ENCODE measurements at places on chromosomes 11 and 22. TPM values are rescaled to one million over a fixed set of nuclear protein-coding genes. Genes with fewer than 3 reads are reported as not detected.

DNA sequence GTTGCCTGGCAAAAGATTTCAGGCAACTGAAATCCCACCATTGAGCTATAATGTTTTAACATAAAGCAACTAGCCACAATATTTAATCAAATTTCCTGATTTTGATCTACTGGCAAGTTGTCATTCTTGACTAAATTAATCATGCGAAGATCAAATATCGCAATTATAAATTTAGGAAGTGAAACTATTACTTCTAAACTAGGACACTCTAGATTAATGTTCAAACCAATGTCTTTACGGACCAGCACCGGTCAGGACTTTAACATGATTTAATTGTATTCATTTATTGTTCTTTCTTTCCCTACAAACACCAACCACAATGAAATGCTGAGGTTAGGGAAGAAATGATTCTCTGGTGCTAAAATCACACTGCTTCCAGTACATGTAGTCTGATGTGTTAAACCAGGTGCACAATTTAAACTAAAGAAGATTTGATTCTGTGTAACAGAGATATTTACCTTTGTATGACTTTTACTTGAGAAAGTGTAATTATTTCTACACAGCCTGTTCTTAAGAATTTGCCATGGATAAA, 14.9 kb downstream of the GAS2 start:
- DNase-seq, result no peak

The FXYD6 gene
- 58.8 TPM for total RNA-seq

DNA sequence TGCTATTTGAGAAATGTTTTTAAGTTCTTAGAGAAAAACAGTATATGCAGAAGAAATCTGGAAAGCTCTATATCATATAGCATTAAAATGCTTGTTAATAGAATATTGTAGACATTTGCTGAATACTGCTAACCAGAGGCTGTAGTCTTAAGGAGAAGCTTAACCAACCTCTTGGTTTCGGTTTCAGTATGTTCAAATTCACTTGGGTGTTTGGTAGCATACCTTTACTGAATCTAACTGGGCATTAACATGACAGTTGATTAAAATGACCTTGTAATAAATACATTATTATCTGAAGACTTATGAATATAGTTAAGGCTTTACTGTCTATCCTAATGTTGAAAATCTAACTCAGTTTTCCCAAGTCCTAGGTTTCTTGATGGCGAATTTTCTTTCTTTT, 5.4 kb downstream of the PCF11 start:
- no peak for DNase-seq

The CBX7 gene
- total RNA-seq, result 22.0 TPM

DNA sequence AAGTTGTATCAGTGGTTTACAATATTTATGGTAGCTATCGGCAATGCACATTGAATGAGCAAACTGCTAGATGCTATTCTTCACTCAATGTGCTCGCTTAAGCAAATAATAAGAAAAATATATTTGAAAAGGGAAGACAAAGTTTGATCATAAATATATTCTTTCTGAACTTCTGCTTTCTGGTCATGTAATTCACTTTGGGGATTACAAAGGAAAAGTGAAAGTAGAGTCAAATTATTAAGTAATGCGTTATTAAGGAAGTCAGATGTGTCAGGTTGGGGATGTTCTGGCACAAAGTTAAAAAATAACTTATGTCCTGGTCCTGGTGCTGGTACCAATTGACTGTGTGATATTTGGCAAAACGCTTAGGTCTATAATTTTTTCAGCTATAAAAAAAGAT, 98.0 kb upstream of the TRIM77 start:
- no peak for DNase-seq

- no peak for DNase-seq
These were observed 5.2 kb downstream of the SELENOO start for GRCh38 chr22:50205781-50206569.

- DNase-seq, result peak; percentile 37
These were observed 49.9 kb upstream of the THY1 start for GRCh38 chr11:119472856-119473222.

The PNPLA3 gene
- 52.6 TPM for total RNA-seq

GRCh38 chr11:19281041-19281440, 40.3 kb upstream of the E2F8 start:
- DNase-seq, result no peak

DNA sequence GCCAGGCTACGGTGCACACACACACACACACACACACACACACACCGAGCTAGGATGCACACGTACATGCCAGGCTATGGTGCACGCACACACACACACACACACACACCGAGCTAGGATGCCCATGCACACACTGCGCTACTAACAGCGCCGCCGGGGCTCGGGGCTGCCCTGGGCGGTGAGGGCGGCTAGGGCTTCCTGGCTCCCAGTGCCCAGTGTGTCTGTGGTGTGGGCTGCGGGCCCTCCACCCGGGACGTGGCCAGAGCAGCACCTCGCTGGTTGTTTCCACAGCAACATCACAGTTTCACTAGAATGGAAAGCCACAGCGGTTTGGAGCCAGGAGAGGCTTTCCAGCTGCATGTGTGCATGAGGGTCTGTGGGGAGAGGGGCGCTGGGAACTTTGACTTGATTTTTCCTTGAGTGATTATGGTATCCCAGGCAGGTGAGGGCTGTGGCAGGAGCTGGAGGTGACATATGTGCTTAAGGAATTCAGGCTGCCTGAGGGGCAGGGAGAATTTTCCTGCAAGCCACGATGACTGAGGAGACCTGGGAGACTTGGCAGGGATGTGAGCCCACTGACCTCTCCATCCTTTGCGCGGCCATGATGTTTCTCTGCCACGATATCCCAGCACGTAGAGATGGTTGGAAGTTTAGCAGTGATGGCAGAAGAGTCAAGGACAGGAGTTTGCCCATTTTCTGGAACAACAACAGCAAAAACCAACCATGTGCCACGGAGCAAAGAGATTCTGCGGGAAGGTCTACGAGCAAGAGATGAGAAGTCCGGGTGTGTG, 195.9 kb downstream of the SNX19 start:
- peak; percentile 47 for DNase-seq

The KRTAP5-11 gene
- 5.4 TPM for total RNA-seq

- DNase-seq, result no peak
These were observed 42.6 kb downstream of the BUD13 start for GRCh38 chr11:116730241-116730561.

- no peak for DNase-seq
These were observed 2.1 kb downstream of the CSNK1E start for GRCh38 chr22:38314933-38315822.

- DNase-seq, result peak; percentile 50
These were observed 5.1 kb upstream of the SEPTIN5 start for GRCh38 chr22:19709063-19709769.

The ANO5 gene
- total RNA-seq, result 9.5 TPM

Measured in endodermal cell (in vitro differentiated cells).